Esophagus squamous epithelium (tissue), 5 donors: ENCODE measurements at places on chromosomes 6 and 20.

DNA sequence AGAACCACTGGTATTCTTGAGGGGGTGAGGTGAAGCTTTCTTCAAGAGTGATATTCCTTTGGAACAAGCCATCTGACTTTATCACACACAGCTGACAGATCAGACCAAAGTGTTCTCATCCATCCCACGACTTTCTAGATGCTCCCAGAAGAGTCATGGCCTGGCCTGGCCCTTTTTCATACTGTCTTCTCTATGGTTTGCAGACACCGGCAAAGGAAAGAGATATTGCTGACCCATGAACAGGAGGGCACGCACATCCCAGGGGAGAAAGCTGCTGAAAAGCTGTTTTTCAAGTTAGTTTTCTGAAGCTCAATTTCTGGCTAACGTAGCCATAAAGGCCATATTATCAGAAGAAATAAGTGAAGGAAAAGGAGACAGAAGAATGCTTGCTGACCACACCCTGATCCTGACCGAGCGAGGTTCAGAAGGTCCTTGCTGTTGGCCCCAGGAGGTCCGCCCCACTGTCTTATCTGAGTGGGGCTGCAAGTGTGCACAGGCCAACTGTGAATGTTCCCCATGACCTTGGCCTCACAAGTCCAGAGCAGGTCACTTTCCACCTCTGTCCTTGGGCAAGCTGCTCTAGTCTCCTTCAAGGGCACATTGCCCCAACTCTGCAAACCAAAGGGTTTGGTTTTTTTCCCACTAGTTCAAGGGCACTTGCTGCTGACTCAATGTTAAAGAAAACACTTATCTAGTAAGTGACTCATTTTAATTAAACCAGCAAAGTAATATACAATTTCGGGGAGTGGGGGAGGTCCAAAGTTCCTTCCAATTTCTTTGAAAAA is 2.0 kb downstream of the ACSS1 start:
- no peak for DNase-seq

GRCh38 chr6:43457643-43458042 is 2.3 kb upstream of the DLK2 start:
- DNase-seq: no peak

DNA sequence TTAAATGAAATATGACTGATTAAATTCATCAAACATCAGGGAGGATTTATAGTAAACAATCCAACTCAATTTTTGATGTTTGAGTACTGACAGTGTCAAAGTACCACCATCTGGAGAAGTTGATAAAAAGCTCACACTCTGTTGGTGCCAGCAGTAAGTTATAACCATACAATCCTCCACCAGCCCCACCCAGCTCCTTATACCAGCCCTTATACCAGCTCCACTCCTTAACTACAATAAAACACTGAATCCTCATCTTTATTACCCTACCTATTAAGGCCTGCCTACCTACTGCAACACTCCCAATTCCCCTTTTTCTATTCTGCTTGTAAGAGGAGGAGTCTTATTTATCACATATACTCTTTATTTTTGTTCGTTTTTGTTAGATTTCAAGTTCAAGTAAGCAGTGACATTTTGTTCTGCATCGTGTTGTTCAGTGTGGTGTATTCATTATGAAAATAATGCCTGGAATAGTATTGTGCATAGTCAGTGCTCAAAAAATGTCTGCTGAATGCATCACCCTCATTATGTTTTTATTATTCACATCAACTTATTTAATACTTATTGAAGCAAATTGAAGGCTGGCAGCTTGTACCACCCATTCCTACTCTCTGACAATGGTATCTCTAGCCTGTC is 954.7 kb upstream of the ADGRB3 start:
- no peak for DNase-seq

DNA sequence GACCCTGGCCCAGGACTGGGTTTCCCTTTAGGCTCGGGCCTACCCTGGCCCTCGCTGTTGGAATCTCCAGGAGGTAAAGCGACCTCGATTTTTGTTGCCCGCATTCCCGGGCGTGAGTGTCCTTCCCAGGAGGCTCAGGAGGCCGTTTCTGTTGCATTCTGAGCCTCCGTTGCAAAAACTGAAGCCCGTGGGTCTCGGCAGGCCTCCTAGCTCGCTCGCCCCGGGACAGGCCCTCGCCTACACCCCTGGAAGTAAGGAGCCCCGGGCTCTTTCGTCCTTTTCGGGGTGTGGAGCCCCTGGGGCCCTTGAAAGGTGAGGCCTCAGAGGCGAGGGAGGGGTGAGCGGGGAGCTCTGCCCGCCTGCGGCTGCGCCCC is 2.3 kb downstream of the NR2E1 start:
- no peak for DNase-seq

GRCh38 chr6:2744209-2744771 is 6.4 kb downstream of the MYLK4 start:
- no peak for DNase-seq

DNA sequence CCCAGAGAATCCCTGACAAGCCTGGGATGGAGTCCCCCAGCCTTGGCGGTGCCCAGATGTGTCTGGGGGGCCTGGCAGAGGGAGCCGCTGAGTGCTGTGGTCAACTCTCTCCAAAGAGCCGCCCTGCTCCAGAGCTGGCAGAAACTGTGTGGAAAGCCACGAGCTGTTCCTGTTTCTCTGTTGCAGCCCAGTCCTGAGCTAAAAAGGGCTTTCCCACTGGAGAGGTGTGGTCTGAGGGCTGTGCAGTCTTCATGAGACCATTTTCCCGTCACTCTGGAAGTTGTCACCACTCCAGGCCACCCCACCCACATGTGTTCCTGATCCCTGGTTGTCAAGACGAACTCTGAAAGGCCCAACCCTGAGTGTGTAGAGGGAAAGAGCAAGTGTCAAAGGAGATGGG is 99.7 kb upstream of the KCNK16 start:
- DNase-seq: no peak

DNA sequence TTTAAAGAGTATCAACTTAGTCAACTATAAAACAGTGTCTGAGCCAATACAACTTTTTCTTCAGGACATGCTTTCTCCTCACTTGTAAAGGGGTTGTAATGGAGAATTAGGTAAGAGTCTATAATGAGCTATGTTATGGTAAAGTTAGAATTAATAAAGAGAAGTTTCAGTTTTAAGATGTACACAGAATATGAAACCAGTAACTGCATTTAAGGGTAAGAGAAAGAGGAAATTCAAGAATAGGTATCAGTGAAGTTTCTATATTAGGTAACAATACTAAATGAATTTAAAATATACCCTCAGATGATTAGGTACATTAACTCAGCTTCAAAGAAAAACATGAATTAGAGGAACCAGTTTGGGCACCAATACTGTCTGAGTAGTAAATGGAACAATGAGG is 1444.3 kb upstream of the ADGRB3 start:
- DNase-seq: no peak

DNA sequence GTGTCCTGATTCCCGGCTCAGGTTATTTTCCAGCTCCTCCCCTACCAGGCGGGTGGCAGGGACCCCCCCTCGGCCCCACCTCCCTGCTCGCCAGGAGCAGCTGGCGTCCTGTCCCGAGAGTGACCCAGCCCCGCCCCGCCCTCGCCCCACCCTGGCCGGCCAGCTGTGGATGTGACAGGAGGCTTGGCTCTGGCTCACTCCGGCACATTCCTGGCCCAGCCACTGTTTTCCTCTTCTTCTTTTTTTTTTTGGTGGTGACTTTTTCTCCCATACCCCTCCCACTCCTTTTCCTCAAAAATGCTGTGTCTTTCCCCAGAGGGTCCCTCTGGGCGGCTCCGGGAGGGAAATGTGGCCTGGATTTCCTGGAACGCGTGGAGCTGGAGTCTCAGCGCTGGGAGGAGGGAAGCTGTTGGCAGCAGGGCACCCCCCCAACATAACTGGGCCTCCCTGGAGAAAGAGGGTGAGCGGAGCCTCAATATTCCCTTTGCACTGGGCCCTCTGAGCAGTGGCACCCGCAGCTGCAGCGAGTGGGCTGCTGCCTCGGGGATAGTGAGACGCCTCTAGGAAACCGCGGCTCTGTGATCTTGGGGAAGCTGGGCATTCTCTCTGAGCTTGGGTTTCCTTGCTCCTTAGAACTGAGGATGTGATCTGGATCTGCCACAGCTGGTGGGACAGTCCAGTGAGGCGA is 28.3 kb upstream of the CSNK2A1 start:
- DNase-seq: no peak

DNA sequence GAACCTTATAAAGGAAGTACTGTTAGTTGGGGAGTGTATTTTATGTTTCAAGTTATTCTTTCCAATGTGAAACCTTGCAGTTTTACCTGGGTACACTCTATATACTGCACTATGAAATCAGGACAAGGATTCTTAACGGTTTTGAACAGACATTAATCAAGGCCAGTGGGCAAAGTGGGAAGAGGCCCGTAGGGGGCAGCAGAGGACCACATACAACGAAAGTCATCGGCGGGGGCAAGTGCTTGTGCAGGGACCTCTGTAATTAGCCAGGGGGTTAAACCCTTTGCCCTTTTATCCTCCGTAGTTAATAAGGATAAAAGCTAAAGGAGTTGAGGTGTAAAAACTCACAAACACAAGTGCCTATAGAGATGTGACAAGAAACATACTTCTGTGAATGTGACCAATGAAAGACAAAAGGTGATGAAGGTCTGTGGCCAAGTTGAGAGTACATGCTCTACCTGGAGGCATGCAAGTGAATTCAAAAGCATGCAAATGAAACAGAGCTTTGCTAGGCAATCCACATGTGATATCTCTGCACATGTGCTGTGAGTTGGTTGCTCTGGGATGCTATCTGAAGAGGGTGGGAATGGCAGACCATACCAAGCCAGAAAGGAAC is 392.7 kb upstream of the MAN1A1 start:
- DNase-seq: no peak

DNA sequence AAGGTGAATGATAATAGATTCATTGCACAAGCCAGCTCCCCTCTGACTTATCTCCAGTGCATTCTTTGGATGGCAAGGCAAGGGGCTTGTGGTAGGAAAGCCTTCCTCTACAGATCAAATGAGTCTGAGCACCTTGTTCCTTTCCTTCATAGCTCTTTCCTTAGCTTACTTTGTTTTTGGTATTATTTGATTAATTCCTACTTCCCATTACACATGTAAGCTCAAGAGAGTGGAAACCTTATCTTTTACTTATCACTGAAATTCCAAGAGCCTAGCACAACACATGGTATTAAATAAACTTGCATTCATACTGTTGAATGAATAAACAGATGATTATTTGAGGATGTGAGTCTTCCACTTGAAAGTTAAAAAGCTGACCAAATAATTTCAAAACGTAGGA is 41.7 kb downstream of the FRK start:
- DNase-seq: no peak

- no peak for DNase-seq
These were observed 67.4 kb downstream of the GMPR start for GRCh38 chr6:16305788-16306187.

DNA sequence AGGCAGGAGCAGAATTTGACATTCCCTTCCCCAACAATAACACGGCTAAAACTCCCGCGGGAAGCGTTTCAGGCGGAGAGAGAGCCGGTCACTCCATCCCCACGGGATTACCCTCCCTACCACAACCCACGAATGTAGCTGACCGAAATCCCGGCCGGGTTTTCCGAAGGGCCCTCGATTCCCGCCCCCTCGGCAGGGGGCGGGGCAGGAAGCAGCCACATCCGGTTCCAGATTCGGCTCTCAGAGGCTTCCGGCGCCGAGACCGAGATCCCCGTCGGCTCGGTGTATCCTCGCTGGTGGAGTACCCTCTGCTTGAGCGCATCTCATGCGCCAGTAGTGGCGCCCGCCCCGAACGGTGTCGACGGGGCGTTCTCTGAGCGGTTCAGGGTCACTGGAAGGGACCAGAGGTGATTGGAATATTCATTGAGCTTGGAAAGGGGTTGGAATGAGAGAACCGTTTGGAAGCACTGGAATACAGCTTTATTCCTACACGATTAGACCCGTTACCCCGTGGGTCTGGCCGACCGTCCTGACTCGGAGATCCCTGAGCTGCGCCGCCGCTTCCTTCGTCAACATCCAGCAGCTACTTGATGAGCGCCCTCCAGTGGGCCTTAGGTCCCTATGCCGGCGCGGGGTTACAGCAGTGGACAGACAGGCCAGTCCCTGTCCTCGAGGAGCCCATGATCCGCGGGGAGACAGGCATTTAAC is 649 bp upstream of the RGL2 start:
- DNase-seq: peak; percentile 71

- no peak for DNase-seq
These were observed 84.9 kb downstream of the KCNB1 start for GRCh38 chr20:49397525-49397924.
